ENCODE measurements at places on chromosomes 6 and 20.

GRCh38 chr6:150622941-150623874 lies 23.5 kb downstream of the PLEKHG1 start:
- DNase-seq = no peak

DNA sequence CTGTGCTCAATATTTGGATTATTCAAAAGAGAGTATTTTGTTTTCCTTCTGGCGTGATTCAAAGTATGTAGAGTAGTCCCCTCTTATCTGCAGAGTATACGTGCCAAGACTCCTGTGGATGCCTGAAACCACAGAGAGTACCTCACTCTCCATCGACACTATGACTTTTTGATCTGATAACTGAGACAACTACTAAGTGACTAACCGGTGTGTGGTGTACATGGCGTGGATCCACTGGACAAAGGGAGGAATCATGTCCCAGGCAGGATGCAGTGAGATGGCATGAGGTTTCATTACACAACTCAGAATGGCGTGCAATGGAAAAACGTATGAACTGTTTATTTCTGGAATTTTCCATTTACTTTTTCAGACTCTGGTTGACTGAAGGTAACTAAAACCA lies 112.2 kb upstream of the PDE7B start:
- no peak for DNase-seq

DNA sequence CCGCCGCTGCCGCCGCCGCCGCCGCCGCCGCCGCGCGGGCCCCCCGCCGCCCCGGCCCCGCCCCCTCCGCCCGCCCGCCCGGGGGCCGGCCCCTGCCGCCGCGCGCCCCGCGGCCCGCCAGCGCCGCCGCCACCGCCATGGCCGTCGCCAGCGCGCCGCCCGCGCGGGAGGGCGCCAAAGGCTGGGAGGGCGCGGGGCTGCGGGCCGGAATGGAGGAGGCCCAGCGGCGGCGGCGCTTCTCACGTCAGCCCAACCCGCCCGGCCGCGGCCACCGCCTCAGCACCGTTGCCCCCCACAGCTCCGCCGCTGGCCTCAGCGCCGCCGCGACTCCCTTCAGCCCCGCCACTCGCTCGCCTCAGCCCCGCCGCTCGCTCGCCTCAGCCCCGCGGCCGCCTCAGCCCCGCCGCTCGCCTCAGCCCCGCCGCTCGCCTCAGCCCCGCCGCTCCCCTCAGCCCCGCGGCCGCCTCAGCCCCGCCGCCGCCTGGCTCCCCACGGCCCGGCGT lies 258 bp downstream of the PHF10 start:
- no peak for DNase-seq

- no peak for DNase-seq
Observed at GRCh38 chr6:150667977-150668716, 68.5 kb downstream of the PLEKHG1 start.

- no peak for DNase-seq
Observed at GRCh38 chr6:107684996-107685395, 139.1 kb downstream of the SCML4 start.

DNA sequence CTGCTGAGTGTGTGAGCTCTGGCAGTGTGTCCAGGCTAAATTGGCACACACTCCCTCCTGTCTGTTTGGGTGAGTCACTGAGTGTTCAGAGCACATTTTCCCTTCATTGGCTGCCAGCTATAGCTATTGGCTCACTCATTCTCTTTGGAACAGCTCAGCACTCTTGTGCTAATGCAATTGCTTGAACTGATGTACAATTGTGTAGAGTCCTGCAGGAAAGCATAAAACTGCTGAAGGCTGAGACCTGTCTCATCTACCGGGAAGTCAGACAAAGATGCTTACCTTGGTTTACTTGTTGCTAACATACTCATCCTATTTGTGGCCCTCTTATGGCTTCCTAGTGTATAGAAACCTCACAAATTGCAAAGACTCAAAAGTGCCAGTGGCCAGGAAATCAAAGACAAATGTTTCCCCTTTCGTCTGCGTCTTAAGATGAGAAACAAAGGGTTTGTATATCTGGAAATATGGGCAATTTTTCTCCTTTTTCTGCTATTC lies 351.0 kb downstream of the BCKDHB start:
- DNase-seq = no peak

DNA sequence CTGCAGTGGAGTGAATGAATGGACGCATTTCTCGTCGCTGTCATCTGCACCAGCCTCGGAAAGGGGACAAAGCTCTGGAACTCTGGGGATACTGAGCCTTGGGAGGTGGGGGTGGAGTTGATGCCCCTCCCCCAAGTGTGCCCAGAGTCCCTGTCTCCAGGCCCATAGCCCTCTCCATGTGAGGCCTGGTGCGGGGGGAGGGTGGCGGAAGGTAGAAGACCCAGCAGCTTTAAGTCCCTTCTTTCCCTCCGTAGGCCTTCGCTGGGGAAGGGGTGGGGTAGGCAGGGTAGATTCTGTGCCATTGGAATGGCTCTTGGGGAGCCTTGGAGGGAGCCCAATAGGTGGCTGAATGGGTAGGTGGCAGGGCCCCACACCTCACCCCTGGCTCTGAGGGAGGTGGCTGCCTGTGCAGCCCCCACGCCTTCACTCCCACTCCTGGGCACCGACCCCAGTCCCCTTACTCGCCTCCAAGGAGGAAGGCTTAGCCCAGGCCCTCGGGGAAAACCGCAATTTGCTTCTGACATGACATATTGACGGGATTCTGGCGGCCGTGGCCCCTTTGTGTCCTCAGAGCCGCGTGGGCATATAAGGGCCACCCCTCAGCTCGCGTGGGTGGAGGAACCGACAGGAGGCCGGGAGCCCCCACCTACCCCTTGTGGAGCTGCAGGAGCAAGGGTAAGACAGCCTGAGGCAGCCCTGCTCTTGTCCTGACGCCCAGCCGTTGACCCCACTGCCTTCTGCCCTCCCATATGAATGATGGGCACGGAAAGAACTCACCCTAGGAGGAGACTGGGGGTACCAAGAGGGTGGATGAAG lies at the start of gene BPIFB3:
Gene BPIFB3 (plus strand): TSS at position 613 of the 816 bp plus-strand sequence. CDS start 1,533 bp downstream, outside the sequence.
- DNase-seq = no peak

GRCh38 chr6:51028276-51028675 lies 209.6 kb downstream of the TFAP2B start:
- DNase-seq = no peak

DNA sequence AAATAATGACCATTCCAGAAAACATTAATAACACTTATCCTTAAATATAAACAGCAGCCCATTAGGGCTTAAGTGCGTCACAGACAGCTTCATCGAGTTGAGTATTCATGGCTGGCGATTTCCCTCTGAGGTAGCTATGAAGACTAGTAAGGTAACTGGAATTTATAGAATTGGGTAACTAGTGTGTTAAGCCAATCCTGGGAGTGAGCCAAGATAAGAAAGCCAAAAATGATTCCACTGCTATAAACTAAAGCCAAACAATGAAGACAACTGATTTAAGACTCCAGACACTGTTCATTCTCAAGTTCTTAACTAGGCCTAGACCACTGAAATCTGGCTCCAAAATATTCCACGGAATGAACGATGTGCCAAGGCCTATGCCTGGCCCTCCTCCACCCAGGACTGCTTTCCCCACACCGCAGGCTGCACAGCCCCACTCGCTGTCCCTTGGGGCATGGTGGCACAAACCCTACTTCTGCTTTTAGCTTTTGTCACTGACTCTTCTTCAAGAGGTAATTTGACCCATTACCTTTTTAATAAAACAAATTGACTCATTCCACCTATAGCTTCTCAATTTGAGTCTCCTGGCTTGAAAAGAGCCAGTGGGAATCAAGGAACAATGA lies 66.0 kb downstream of the BLOC1S5 start:
- no peak for DNase-seq

DNA sequence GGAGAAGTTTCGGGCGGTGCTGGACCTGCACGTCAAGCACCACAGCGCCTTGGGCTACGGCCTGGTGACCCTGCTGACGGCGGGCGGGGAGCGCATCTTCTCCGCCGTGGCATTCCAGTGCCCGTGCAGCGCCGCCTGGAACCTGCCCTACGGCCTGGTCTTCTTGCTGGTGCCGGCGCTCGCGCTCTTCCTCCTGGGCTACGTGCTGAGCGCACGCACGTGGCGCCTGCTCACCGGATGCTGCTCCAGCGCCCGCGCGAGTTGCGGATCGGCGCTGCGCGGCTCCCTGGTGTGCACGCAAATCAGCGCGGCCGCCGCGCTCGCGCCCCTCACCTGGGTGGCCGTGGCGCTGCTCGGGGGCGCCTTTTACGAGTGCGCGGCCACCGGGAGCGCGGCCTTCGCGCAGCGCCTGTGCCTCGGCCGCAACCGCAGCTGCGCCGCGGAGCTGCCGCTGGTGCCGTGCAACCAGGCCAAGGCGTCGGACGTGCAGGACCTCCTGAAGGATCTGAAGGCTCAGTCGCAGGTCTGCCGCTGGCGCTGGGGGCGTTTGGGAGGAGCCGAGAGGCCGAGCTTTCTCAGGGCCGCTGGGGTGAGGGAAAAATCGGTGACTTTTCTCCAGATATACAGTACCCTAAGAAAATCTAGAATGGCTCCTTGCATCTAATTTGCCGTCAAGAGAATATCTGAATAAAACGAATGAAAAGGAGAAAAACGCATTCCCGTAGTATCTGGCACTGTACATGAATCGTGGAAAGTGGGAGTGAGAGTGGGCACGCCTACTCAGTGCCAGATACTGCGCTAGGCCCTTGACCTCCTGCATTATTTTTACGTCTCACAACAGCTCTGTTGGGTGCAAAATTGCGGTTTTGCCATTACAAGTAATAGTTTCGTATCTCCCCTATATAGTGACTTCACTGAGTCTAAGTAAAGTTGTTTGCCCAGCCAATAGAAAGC lies 1.0 kb downstream of the CALHM6 start:
- DNase-seq = peak; percentile 76

Data from activated T-cell treated with anti-CD3 and anti-CD28 coated beads, Interleukin-2, amount 50 U/mL, for 48 hours (primary cell).